Activated naive CD8-positive, alpha-beta T cell treated with anti-CD3 and anti-CD28 coated beads, Interleukin-2, amount 10 ng/mL, durations not matched to agents 7 days and 5 days (primary cell): ENCODE measurements at places on chromosomes 16 and 17. TPM values are rescaled to one million over a fixed set of nuclear protein-coding genes. Genes with fewer than 3 reads are reported as not detected.

DNA sequence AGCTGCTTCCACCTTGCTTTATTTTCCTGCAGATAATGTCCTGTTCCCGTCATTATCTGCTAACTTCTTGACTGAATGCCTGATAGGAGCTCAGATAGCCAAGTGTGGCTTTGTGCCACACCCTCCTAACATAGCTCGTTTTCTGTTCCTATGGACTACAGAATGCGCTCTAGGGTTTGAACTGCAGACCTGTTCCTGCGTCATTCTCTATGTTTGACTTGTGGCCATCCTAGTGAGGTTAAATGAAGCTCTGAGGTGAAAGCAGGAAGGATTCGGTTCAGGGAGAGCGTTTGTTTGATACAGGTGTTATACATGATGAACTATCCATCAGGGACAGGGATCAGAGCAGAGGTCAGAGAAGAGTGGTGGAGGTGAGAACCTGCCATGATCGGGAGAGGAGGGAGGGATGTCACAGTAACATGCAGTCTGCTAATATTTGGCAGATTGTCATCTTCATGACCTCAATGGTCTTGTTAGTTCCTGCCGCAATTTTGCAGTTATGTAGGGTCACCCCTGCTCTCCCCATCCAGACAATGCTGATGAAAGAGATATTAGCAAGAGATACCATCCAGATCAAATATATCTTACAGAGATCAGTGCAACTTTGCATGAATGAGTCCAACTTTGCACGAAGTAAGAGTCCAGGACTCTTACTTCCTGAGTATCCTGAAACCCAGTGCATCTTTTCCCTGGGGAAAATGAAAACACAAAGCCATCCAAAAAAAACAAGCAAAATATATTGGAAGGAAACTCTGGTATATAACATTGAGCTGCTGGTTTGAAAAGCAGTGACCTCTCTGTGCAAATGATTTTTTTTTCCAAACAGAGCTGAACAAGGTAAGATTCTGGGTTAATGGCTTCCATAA, 32.8 kb downstream of the MPHOSPH6 start:
- no peak for DNase-seq

GRCh38 chr16:58124601-58124915, 4.6 kb downstream of the CFAP20 start:
- no peak for DNase-seq

GRCh38 chr17:80703142-80703478, 158.5 kb downstream of the RPTOR start:
- DNase-seq: no peak

DNA sequence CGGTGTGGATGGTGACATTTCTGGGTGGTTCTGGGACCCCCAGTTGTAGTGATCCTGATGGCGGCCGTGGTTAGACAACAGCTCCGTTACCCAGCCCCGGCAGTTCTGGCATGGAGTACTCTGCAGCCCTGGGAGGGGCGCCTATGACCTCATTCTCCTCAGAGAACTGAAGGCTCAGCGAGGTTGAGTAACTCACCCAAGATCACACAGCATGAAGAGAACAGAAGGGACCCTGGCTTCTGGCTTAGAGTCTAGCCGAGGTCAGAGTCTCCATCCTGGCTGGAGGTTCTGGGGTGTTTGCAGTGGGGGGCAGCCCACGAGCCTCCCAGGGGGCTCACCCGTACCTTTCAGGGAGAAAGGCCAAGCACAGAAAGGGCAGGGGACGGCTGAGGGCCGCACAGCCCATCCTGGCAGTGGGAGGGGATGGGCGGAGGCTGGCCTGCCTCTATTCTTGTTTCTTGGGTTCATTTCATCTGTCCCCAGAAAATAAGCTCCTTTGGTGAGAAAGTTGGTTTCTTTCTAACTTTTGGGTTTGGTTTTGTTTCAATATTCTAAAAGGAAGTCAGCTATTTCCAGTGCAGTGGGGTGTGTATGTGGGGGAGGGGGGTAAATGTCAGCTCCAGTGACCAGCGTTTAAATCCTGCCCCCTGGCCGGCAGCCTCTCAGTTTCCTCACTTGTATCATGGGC, 13.2 kb downstream of the ZFPM1 start:
- no peak for DNase-seq

- DNase-seq: no peak
These were observed 312.7 kb upstream of the KCNJ16 start for GRCh38 chr17:69762359-69762758.

The PPY gene
- not detected for total RNA-seq

The OR1A2 gene
- total RNA-seq: not detected

The KCNJ16 gene
- not detected for total RNA-seq

The CDRT15L2 gene
- not detected for total RNA-seq

DNA sequence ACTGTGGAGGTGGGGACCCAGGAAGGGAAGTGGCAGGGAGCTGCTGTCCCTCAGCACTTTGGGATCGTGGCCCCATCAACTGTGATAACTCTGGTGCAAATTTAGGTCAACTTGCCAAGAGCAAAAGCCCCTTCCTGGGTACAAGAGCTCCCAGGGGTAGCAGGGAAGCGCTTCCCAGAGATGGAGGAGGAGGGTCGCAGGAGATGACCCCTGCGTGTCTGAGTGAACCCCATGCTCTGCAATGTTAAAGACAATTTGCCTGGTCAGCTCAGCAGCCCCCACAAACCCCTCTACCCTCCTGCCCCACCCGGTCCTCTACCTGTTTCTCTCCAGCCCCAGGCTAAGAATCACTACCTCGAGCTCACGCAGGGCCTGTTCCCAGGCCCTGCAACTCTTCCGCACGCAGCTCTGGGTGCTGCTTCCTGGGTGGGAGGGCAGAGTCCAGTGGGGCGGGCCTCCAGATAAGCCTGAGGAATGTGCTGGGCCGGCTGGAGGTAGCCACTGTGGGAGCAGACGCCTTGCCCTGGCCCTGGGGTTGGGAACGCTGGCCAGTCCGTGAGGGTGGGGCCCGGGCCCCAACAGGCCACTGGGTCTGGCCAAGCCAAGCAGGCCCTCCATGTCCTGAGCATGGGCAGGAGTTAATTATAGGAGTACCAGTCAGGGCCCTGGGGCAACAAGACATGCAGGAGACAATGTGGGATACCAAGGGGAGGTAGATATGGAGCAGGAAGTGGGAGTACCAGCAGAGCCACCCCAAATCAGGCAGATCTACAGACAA, 6.1 kb downstream of the DOK4 start:
- no peak for DNase-seq

- DNase-seq: peak; percentile 93
These were observed 9.0 kb upstream of the CLDN9 start for GRCh38 chr16:3003582-3004270.

DNA sequence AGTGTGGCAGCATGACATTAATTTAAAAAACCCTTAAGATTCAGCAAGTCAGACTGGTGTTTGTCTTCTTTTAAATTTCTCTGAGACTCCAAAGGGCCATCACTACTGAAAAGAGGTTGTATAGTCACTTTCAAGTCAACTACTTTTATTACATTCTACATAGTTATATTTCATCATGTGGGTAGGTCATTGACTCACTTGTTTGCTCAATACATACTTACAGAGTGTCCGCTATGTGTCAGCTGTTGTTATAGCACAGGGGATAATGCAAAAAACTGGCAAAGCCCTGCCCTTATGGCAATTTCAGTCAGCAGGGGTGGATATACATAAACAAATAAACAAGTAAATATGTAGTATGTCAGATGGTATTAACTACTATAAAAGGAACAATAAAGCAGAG, 2.5 kb upstream of the MYH4 start:
- DNase-seq: no peak

DNA sequence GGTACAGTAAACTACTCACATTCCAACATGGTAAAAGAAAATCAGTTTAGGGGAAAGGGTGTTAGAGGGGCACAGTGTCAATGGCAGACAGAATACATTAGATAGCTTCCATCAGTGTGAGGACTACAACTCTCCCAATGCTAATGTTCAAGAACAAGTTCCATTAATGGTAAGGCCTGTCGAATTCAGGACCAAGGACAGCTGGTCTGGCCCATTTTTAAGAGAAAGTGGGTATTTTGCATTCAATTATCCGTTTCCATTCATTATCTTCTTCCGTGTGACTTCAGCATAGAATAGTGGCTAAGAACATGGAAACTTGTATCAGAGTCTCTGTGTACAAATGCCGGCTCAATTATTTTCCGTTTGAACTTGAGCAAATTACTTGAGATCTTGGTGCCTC, 98.4 kb downstream of the XYLT1 start:
- no peak for DNase-seq
